ENCODE measurements at places on chromosomes 7 and 10.

GRCh38 chr7:122675011-122675410 is 23.9 kb downstream of the RNF133 start:
- no peak for DNase-seq

DNA sequence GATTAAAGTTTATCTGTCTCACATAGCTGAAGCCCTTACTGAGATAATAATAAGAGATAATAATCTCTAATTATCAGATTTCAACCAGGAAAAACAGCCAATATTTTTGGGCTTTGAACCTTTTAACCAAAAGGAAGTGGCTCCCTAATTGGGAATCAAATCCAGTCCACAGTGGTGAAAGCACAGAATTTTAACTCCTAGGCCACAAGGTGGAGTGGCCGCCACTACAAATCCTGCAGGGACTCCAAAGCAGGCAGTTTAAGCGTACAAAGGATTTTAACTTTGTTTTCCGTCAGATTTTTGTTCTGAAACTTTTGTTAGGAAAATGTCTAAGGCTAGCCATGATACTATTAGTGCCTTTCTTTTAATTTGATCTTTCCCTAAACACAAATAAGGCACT is 99.6 kb upstream of the CCNY start:
- DNase-seq, result no peak

GRCh38 chr10:63058236-63058635 is 74.9 kb upstream of the NRBF2 start:
- DNase-seq, result no peak

GRCh38 chr10:117677239-117677638 is 134.7 kb downstream of the EMX2 start:
- DNase-seq, result no peak

DNA sequence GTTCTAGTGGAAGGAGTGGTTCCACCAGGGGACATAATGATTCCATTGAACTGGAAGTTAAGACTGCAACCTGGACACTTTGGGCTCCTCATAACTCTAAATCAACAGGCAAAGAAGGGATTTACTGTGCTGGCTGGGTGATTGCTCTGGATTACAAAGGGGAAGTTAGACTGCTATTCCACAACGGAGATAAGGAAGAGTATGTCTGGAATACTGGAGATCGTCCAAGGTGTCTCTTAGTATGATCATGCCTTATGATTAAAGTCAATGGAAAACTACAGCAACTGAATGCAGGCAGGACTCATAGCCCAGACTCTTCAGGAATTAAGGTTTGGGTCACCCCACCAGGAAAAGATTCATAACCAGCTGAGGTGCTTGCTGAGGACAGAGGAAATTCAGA is 310.6 kb upstream of the MGMT start:
- no peak for DNase-seq

DNA sequence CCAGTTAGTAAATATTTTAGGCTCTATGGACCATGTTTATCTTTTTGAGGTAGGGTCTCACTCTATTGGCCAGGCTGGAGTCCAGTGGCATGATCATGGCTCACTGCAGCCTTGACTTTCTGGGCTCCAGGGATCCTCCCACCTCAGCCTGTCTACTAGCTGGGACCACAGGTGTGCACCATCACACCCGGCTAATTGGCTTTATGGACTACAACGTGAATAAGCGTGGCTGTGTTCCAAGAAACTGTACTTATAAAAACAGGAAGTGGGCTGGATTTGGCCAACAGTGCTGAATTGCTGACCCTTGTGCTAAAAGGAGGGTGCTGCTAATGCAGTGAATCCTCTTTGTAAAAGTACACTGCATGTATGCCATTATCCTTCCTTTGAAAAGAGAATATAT is 111.7 kb upstream of the CDK13 start:
- no peak for DNase-seq

DNA sequence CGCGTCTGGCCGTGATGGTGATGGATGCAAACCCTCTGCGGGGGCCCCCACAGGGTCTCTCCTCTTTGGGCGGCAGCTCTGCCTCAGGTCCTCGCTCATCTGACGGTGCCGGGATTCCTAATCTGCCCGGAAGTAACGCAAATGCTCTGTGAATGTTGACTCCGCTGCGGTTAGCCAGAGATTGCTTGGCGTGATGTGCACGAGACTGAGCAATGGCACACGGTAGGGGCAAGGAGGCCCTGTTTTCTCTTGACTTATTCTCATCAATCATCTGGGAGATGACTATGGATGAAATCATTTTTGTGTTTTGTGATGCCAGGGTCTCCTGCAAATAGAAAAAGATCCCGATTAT is 116.5 kb upstream of the ADAM12 start:
- DNase-seq, result no peak

DNA sequence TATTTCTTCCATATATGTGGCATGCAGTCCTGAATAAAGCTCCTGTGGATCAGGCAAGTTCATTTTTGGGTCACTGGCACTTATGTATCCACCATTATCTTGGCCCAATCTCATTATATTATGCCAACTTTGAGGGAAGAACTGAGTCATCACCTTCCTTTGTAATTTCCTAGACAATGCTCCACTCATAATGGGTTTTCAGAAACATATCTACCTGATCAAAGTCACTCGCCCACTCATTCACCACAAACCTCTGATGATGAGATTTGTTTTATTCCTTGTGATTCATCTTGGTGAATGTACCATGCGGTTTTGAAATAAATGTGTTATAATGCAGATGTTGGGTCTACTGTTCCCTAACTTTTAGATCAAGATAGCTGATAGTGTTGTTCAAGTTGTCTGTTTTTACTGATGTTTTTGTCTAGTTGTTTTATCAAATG is 525.8 kb downstream of the KIF20B start:
- DNase-seq, result no peak

DNA sequence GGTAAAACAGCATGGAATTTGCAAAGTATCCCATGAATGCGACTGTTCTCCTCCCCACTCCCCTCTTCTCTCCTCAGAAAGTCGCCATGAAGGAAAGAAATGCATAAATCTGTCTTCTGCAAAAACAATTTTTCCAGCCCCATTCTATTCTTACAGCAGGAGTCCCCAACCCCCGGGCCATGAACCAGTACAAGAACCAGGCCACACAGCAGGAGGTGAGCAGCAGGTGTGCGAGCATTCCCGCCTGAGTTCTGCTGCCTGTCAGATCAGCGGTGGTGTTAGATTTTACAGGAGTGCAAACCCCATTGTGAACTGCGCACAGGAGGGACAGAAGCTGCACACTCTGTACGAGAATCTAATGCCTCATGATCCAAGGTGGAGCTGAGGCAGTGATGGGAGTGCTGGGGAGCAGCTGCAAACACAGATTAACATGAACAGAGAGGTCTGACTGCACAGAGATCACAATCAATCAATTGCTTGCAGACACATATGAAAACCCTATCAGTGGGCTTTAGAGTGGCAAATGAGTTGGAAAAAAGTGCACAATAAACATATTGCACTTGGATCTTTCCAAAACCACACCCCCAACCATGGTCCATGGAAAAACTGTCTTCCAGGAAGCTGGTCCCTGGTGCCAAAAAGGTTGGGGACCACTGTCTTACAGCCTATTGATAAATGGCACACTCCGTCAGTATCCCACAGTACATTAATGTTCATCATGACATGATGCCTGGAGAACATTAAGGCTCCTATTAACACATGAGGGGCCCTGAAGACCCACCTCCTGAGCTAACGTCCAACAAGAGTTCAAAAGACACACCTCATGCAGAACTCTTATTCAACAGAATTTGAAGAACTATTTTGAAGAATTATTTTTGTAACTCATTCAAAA is 205.0 kb downstream of the PTPRN2 start:
- DNase-seq, result no peak

DNA sequence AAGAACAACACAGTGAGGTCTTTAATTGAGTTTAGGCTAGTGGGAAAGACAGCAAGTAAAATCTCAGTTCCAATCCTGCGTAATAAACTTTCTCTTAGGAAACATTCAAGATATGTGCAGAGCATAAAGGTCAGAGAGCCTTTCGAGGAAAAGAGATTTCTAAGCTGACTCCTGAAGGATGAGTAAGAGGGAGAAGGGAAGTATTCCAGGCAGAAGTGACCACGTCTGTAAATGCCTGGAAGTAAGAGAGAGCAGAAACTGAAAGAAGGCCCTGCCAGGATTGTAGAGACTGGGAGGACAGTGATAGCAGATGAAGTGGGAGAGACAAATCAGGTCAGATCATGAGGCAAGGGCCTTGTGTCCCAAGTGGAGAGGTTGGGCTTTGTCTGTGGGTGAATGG is 41.8 kb downstream of the PNLIPRP3 start:
- no peak for DNase-seq

GRCh38 chr10:12214093-12214492 is 18.1 kb downstream of the CDC123 start:
- no peak for DNase-seq

- DNase-seq, result no peak
Measured at GRCh38 chr7:1558841-1559625, 3.0 kb upstream of the TMEM184A start.

GRCh38 chr10:118392761-118393160 is 50.6 kb upstream of the FAM204A start:
- no peak for DNase-seq

DNA sequence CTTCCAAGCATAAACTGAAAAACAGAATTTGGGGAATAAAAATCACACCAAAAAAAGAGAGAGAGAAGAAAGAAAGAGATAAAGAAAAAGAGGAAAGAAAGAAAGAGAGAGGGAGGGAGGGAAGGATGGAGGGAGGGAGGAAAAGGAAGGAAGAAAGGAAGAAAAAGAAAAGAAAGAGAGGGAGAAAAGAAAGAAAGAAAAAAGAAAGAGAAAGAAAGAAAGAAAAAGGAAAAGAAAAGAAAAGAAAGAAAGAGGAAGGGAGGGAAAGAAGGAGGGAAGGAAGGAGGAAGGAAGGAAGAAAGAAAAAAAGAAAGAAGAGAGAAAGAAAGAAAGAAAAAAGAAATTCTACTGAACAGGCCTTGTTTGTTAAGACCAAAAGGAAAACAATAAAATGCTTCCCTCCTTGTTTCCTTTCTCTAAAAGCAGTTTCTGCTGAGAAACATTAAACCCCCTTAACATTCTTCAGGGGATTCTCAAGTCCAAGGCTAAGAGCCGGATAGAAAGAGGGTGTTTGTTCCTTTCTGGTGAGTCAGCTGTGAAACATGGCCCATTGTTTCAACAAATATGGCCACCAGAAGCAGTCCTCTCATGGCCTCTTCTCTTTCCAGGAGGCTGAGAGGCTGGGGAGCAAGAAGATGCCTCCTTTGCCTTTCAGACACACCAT is 46.9 kb upstream of the GPAM start:
- DNase-seq, result no peak

GRCh38 chr7:106824458-106824857 is 40.6 kb upstream of the PIK3CG start:
- no peak for DNase-seq

GRCh38 chr7:91314591-91315323 is 50.5 kb downstream of the FZD1 start:
- no peak for DNase-seq

DNA sequence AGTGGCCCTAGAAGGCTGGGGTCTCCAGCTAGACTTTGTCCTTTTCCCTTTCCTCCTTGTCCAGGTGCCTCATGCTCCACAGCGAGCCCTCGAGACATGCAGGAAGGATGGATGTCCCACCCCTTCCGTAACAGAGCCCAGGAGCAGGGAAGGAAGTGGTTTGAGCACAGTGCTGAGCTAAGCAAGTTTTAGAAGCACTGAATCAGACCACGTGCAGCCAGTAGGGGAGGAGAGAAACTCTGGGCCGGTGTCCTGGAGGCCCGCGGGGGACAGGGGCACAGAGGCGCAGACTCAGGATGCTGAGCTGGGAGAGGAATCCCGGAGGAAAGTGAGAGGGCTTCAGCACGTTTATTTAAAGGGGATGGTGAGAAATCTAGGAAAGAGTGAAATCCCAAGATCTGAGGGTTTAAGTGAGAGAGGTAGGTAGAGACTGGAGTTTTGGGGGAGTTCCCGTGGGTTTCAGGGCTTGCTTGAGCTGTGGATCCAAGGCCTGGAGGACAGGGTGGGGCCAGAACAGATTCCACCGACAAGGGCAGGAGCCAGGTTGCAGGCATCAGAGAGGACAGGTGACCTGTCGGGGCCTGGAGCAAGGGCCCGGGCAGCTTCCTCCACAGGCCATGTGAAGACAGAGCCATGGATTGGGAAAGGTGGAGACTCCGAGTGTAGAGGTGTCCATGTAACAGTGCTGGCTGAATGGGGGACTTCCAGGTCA is 4.4 kb upstream of the IRF5 start:
- no peak for DNase-seq

DNA sequence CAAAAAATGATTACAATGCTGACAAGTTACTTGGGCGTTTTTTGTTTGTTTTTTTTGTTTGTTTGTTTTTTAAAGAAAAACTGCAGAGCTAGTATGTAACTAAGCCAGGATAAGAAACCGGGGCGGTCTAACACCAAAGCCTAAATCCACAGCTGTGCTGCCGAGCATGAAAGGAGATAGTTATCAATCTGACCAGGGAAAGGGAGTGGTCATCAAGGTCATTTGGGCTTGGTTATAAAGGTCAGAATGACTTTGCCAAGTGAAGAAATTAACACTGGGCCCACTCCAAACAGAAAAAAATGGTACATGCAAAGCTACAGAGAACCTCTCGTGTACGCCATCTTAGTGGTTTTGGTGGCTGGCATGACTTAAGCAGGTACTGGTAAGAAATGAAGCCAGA is 104.7 kb downstream of the SRPK2 start:
- DNase-seq, result no peak

GRCh38 chr10:96705134-96705533 is 15.2 kb downstream of the PIK3AP1 start:
- no peak for DNase-seq

- DNase-seq, result no peak
Measured at GRCh38 chr7:6505685-6506559, 45.3 kb downstream of the GRID2IP start.

DNA sequence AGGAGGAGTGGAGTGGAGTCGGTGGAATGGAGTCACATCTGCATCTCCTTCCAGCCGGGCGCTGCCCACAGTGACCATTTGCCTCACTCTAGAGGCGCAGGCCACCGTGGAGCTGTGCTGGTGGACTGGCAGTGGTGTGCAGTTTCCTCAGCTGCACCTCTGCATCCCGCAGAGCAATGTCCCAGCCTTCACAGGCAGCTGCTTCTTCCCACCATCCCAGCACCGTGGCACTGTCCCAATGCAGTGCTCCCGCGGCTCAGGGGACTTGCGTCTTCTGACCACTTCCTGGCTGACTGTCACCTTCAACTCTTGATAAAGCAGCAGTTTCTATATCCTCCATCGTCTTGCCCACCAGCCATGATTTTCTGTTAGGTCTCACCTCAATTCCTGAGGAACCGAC is 90.3 kb upstream of the SFMBT2 start:
- no peak for DNase-seq

GRCh38 chr7:21939136-21939857 is 6.4 kb downstream of the CDCA7L start:
- no peak for DNase-seq

DNA sequence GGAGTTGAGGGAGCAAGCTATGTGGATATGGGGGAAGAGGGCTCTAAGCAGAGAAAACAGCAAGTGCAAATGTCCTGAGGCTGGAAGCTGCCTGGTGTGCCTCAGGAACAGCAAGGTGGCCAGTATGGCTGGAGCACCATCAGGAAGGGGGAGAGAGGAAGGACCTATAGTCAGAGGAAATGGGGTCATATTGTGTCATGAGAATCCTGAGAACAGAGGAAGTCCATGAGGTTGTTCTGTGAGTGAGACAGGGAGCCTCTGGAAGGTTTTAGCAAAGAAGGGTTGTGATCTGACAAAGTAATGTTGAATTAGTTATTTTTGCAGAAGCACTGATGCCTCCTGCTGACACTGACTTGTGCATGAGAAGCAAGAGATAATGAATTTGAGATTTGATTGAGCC is 204.3 kb downstream of the PTEN start:
- no peak for DNase-seq

- DNase-seq, result no peak
Measured at GRCh38 chr7:153245809-153246208, 486.3 kb downstream of the ACTR3B start.

All from NCI-H1436 (cell line).